ENCODE measurements at places on chromosomes 11 and 22.

DNA sequence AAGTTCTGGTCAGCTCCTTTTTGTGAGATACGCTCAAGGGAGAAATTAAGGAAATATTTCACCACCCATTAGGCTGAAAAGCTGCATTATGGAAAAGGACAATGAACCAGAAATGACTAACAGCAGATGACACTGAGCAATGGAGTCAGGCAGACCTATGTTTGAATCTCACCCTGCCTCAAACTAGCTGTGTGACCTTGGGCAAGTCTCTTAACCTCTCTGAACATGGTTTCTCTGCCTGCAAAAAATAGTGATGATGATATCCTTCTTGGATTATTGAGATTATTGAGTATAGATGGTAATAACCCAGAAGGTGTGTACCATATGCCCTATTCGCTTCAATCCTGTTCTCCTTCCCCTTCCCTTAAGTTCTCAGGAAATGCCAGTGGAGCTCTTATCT, 2.9 kb upstream of the PRDM11 start:
- no peak for DNase-seq

GRCh38 chr11:130034236-130034635, 31.6 kb upstream of the PRDM10 start:
- no peak for DNase-seq

DNA sequence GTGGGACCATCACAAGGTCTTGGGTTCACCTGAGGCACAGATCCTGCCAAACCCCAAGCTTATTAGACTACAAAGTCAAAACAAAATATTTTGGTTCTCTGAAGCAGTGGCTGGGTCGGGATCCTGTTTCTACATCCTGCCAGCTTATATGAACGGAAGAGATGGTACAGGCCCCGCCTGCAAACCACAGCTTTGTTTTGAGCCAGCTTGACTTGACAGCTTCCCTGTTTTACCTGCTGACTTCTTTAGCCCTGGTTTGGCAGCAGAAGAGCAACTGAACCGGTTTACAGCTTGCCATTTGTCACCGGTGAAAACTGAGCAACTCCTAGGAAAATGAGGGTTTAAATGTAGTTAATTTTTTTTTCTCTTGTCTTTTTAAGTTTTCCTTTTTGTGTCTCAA, 11.4 kb downstream of the PACS1 start:
- DNase-seq, result peak; percentile 89

- DNase-seq, result no peak
These were observed 4.7 kb downstream of the C11orf52 start for GRCh38 chr11:111923351-111923788.

DNA sequence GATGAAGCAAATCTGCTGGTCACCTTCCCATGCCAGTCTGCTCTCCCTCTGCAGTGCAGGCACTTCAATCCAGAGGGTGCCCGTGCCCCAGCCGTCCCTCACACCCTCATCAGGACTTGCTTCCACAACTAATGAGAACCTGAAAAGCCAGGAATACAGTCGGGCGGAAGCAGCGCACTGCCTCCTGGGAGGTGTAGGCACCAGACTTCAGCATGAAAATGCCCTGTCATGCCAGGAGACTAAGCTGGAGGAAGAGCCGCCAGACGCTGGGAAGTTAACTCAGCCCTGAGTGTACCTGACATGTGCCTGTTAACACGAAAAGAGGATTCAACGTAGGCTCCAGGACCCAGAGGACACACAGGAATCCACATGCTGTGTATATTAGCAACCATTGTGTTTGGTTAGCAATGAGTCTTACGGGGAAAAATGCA, 40.1 kb upstream of the FLI1 start:
- DNase-seq, result no peak

GRCh38 chr11:35954205-35954604, 10.3 kb downstream of the LDLRAD3 start:
- DNase-seq, result no peak

GRCh38 chr11:73257342-73258103, 14.6 kb upstream of the P2RY6 start:
- no peak for DNase-seq

DNA sequence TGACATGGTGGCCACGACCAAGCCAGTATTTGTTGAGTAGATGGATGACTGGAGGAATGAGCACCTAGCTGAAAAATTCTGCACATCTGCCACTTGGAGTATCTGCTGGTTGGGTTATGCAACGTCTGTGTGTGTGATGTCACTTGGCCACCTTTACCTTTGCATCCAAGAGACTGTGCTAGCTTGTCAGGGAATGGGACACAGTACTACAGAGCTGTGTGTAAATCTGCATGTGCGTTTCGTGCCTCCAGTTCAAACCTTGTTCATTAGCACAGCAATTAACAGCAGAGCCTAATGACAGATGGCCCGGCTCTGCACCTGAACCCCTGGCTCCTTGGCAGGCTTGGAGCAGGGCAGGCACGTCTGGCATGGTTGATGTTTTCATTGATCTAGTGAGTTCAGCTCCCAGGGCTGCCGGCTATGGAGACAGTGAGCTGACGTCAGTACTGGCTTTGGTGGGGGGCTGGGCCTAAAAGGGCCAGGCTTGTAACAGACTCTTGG, 188.4 kb upstream of the NAV2 start:
- no peak for DNase-seq

- DNase-seq, result no peak
These were observed 810.0 kb downstream of the TBC1D22A start for GRCh38 chr22:47572443-47572842.
